ENCODE measurements at places on chromosomes 13 and 19.

GRCh38 chr13:74835579-74835978 is 646.4 kb downstream of the TBC1D4 start:
- no peak for DNase-seq

DNA sequence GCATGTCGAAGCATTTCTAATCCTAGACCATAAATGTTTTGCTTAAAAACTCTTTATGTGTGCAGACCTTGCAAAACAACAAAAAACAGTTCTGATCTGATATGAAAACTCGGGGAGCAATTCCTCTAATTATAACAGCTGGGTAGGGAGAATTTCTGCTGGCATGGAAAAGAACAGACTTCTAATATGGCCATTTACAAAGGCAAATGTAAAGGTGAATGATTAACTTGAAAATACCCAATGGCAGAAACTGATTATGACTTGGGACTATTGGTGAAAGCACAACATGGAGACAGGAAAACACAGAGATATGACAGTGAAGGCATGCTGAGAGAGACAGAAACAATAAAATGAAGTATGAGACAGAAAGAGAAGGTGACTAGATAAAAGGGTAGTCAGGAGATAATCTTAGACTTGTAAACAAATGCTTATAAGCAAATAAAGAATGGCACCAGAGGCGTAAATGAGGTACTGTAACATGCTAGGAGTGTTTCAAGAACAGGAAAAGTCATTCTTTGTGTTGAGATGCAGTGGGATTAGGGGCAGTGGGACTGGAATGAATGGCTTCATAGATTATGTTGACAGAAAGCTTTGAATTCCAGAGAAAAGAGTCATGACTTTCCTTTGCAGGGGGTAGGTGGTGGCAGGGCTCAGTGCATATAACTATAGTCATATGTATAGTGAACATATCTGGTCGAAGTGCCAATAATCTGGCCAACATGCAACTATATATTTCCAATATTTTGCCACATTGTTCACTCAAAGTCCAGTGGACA is 393.0 kb downstream of the ITGBL1 start:
- DNase-seq = no peak

DNA sequence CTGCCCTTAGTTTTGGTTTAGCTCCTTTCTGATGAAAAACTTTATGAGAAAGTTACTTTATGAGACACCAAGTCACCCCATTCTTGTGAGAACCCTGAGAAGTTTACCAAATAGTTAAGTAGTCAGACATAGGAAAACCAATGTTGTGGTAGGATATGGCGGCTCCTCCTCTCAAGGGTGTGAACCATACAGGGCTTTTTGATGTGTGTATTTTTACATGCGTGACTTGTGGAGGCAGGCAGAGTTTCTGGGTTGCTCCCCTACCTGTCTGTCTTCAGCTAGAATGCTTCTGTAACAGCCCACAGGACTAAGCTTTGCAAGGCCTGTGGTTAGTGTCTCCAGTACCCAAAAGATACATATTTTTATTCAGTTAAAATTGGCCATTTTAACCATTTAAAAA is 18.3 kb downstream of the UBAC2 start:
- DNase-seq = no peak

GRCh38 chr13:88369866-88370265 is 698.7 kb downstream of the SLITRK5 start:
- DNase-seq = no peak

GRCh38 chr13:24145674-24146073 is 14.8 kb upstream of the SPATA13 start:
- no peak for DNase-seq

- no peak for DNase-seq
Observed at GRCh38 chr19:2381148-2381820, 21.2 kb downstream of the TMPRSS9 start.

GRCh38 chr13:84137292-84137691 is 255.0 kb upstream of the SLITRK1 start:
- no peak for DNase-seq

- no peak for DNase-seq
Observed at GRCh38 chr13:41312176-41312500, 1.1 kb downstream of the NAA16 start.

GRCh38 chr19:45878043-45878794 is 7.7 kb downstream of the IRF2BP1 start:
- DNase-seq = no peak

GRCh38 chr13:66338542-66338941 is 891.6 kb downstream of the PCDH9 start:
- no peak for DNase-seq

GRCh38 chr13:76314495-76314894 is 571.7 kb downstream of the KCTD12 start:
- no peak for DNase-seq

- no peak for DNase-seq
Observed at GRCh38 chr19:41356984-41357739, 3.4 kb upstream of the TGFB1 start.

DNA sequence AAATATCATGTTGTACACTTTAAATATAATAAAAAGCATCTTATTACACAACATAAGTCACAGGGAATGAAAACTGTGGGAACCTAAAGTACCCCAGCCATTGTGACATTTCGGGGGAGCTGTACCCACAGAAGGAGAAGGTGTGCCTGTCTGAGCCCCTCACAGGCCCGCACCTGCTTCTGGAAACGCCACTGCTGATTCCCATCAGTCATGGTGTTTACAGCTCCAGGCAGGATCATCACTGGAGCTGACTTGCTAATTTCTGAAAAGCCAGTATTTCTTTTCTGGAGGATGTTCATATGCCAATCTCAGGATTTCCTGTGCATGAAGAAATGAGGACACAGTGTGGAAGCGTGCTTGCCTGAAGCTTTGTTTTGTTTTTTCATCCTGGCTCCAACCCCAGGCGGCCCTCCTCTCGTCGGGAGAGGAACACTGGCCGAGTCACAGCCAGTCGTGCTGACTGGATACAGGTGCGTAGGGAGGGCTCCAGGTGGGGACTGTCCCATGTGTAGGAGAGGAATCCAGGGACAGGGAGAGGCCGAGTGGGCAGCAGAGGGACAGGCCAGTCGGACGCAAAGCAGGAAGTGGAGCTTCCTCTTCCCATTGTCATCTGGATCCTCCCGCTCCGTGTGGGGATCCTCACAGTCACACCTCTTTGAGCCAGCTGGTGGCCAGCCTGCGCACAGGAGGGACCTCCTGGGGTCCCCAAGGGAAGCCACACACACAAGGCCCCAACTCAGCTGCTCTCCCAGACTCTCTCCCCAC is 4.2 kb upstream of the ATP12A start:
- no peak for DNase-seq

GRCh38 chr13:20395061-20395916 is 130.4 kb downstream of the CRYL1 start:
- DNase-seq = no peak

DNA sequence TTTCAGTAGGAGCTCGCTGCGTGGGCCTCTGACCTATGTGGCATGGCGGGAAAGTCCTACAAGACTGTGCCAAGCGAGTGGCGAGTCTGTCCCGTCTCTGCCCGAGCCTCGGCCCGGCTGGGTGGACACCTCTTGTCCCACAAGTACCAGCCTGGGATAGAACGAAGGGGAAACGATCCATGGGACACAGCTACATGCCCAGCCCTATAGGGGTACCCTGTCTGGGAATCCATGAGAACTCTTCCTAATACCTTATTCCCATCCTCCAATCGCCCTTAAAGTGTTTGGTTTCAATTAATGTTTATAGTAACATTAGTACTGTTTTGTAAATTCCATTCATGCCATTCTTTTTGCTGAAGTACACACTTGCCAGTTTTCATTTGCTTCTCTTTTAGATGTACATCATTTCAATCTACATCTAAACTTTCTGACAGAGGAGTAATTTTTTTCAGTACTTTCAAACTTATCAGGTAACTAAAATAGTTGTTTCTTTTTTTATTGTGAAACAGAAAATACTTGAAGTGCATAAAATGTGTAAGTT is 667 bp upstream of the ZNF790 start:
- no peak for DNase-seq

GRCh38 chr13:63161219-63161618 is 1745.6 kb upstream of the PCDH20 start:
- no peak for DNase-seq

- DNase-seq = peak; percentile 93
Observed at GRCh38 chr13:28375250-28375930, 119.5 kb downstream of the FLT1 start.

GRCh38 chr19:38851622-38852230 is 1.9 kb upstream of the HNRNPL start:
- DNase-seq = peak; percentile 92

DNA sequence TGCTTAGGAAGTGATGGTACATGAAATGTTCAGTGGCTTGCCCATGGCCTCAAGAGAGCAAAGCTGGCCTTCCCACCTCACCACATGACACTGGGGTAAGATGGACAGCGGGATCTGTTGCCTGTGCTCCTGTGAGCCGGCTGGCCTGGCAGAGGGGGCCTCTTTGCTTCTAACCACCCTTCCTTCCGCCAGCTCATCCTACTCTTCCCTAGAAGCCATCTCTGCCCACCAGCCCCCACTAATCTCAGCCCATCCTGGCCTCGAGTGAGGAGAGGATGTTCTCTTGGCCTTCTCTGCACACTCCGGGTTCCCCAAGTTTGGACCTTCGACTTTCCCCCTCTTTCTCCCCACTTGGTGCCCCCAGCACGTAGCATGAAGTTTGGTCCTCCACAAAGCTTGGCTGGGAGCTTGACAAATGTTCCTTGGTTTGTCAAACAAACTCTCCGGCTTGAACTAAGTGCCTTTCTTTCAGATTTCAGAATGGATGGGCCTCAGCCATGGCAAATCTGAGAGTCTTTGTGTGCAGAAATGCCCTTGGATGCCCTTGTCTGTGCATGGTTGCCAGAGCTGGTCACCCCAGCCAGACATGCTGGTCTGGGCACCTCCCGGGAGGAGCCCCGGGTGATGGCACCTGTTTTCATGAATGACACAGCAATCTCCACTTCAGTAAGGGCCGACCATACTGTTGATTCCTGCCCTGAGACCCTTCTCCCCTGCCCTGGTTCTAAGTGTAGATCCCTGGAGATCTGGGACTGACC is 145.5 kb downstream of the URI1 start:
- DNase-seq = no peak

DNA sequence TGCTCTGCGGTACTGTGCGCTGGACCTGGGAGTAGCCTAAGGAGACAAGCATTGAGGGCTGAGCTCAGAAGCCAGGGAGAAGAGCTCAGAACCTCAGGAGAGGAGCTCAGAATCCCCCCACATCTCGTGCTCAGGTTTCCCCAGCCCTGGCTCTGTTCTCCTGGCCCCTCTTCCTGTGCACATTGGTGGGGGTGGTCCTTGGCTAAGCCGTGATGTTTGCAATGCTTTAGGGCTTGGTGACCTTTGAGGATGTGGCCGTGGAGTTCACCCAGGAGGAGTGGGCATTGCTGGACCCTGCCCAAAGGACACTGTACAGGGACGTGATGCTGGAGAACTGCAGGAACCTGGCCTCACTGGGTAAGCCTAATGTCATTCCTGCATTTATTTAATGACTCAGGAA is 6.6 kb downstream of the ZNF557 start:
- no peak for DNase-seq

DNA sequence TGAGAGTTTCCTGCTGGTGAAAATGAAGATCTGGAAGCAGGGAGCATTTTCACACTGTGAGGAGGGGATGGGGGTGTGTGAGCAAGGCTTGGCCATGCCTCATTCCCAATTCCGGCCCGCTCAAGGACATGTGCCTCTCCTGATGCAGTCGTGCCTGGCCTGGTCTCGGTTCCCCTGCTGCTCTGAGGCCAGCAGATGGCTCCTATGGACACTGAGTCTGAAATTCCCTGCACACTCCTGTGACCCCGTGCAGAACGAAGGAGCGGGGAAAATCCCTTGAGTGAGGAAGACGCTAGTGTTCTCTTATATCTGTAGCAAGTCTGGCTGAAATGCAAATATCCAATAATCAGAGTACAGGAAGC is 363 bp upstream of the ZNF763 start:
- DNase-seq = peak; percentile 72

DNA sequence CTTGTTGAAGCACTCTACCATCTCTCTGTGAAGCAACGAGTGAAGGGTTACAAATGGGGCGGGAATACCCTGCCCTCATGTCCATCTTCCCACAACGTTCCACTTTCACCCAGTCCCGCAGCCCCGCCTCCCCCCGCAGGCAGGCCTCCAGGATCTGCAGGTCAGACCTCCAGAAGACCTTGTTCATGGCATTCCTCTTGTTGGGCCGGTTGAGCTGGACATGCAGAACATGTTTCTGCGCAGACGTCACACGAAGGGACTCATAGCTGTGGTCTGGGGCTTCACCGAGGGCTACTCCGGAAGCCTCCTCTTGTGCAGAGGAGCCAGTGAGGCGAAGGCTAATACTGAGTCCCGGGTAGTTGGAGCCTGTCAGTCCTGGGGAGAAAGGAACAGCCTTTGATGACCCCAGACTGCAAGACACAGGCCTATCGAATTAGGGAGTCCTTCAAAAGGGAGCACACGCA is 420 bp downstream of the ECH1 start:
- peak; percentile 36 for DNase-seq

GRCh38 chr19:45179072-45179891 is 698 bp downstream of the BLOC1S3 start:
- DNase-seq = no peak

DNA sequence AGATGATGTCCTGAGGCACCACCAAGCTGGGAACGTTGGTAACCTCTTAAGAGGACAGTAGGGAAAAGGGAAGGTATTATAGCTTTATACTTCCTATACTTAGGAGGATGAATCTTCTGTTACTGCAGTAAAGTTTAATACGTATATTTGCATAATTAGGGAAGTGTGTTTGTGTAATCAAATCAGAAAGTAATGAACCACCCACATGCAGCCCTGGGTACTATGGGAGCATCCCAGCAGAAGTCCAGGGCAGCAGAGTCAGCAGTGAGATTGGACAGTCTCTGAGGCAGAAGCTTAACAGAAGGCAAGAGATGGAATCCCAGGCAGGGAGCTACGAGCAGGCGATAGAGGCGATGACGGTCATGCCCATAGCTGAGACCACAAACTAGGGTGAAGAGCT is 12.5 kb downstream of the SAFB start:
- no peak for DNase-seq

DNA sequence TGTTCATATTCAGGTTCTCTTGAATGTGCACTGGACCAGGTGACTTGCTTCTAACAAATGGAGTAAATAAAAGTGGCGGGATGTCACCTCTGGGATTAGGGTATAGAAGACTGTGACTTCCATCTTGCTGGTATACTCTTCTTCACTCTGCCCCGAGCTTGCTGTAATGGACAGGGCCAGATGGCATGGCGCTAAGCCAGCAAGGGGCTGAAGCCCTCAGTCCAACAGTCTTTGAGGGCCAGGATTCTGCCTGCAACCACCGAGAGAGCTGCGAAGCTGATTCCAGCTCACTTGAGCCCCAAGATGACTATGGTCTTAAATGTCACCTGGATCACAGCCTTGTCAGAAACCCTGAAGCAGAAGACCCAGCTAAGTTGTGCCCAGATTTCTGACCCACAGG is 600.0 kb downstream of the FGF9 start:
- DNase-seq = no peak

- no peak for DNase-seq
Observed at GRCh38 chr13:94607939-94608338, 6.3 kb downstream of the GPR180 start.

- no peak for DNase-seq
Observed at GRCh38 chr19:42158926-42159325, 26.7 kb upstream of the POU2F2 start.

- no peak for DNase-seq
Observed at GRCh38 chr19:8610936-8611300, 403 bp upstream of the ADAMTS10 start.

All from WERI-Rb-1 (cell line).